IMR-90 (cell line): ENCODE measurements at places on chromosomes 16 and 17.

GRCh38 chr17:34485999-34486398 lies 93.4 kb upstream of the TMEM132E start:
- no peaks in the 10 kb centered on the region for H3K4me1 ChIP-seq
- no peak for DNase-seq
- H3K27ac ChIP-seq, result no peak overlapping the region
- no peak overlapping the region for H3K4me3 ChIP-seq

DNA sequence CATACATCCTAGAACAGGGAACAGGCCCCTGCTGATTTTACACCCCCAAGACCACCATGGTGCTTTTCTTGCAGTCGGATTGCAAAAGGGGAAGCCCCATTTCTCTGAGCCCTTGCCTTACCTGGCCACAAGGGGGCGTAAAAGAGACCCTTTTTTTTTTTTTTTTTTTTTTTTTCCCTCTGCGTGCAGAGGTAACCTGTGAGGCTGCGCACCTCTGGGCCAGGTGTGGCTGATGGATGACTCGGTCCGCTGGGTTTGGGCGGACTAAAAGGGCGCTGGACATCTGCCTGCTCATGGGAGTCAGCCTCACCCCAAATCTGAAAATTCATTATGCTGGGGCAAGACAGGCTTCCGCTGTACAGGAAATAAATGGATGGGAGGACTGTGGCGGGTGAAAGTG lies 281.0 kb downstream of the CBLN1 start:
- H3K4me3 ChIP-seq, result no peak overlapping the region
- no peaks in the 10 kb centered on the region for H3K36me3 ChIP-seq
- H3K4me1 ChIP-seq, result no peaks in the 10 kb centered on the region
- H3K27me3 ChIP-seq, result peaks cover 4% of the 10 kb centered on the region
- H3K27ac ChIP-seq, result no peak overlapping the region

GRCh38 chr17:45092911-45093430 lies 31.9 kb downstream of the NMT1 start:
- no peak overlapping the region for H3K4me3 ChIP-seq
- H3K27me3 ChIP-seq, result no peaks in the 10 kb centered on the region
- DNase-seq, result peak; percentile 99
- peaks cover 28% of the 10 kb centered on the region for H3K4me1 ChIP-seq
- peaks cover 62% of the 10 kb centered on the region for H3K36me3 ChIP-seq

GRCh38 chr17:49820773-49821172 lies 27.1 kb downstream of the TAC4 start:
- H3K4me1 ChIP-seq, result peaks cover 4% of the 10 kb centered on the region
- H3K27ac ChIP-seq, result no peak overlapping the region
- no peak overlapping the region for H3K4me3 ChIP-seq
- no peak for DNase-seq
- H3K27me3 ChIP-seq, result no peaks in the 10 kb centered on the region

DNA sequence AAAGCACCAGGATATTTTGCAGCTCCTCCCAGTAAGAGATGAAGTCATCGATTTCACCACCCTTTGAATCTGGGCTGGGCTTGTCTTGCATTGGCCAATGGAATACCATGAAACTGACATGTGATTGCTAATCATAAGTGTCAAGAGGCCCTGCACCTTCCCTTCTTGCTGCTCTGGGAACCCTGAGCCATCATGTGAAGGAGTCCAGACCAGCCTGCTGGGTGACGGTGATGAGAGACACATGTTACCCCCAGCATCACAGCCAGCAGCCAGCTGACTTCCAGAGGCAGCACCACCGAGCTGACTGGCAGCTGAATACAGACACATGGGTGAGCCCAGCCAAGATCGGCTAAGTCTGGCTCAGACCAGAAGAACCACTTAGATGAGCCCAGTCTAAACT lies 43.6 kb upstream of the CACNG4 start:
- peaks cover 35% of the 10 kb centered on the region for H3K27me3 ChIP-seq
- H3K4me3 ChIP-seq, result no peak overlapping the region
- H3K36me3 ChIP-seq, result no peaks in the 10 kb centered on the region
- no peaks in the 10 kb centered on the region for H3K4me1 ChIP-seq
